ENCODE measurements at places on chromosomes 1 and 21. TPM values are rescaled to one million over a fixed set of nuclear protein-coding genes. Genes with fewer than 3 reads are reported as not detected.

- DNase-seq, result no peak
Observed at GRCh38 chr1:169944621-169945020, 50.9 kb upstream of the SCYL3 start.

Gene HCRTR1
- total RNA-seq, result not detected

GRCh38 chr1:235275836-235276235, 52.1 kb downstream of the ARID4B start:
- no peak for DNase-seq

- peak; percentile 65 for DNase-seq
Observed at GRCh38 chr1:44405031-44405797, at the start of gene RNF220. Gene RNF220, plus strand, starts transcription at chr1:44405255.

DNA sequence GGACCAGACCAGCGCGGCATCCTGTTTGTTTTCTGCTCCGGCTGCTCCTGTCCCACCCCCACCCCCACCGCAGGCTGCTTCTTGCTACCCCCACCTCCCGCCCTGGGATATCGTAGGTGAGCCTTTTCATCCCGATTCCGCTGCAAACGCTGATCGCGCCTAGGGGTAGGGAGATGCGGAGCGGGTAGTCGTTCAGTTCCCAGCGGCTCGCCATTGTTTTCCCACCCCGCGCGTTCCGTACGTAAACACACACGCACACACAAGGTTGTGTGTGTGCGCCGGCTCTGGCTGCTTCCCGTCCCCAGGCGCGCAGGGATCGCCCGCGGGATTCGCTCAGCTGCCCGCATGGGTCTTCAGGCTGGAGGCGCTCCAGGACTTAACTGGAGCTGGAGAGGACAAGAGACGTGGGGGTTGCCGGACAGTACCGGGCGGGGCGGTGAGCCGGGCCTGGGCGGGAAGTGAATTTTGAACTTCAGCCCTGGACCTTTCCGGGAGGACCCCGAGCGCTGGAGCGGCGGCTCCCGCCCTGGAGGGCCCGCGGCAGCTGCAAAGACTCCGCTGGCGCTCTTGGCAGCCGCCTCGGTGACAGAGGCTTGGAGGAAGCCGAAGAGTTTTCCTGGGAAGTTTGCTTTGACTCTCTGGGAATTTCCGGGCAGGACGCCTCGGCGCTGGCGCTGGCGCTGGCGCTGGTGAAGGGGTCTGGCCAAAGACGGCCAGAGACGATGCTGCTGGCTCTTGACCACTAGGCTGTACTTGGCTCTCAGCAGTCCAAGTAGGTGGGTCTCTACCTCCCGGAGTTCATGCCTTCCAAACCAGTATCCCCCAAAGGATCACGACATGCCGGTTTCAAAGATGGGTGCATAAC, 1.6 kb downstream of the SOX13 start:
- peak; percentile 75 for DNase-seq

DNA sequence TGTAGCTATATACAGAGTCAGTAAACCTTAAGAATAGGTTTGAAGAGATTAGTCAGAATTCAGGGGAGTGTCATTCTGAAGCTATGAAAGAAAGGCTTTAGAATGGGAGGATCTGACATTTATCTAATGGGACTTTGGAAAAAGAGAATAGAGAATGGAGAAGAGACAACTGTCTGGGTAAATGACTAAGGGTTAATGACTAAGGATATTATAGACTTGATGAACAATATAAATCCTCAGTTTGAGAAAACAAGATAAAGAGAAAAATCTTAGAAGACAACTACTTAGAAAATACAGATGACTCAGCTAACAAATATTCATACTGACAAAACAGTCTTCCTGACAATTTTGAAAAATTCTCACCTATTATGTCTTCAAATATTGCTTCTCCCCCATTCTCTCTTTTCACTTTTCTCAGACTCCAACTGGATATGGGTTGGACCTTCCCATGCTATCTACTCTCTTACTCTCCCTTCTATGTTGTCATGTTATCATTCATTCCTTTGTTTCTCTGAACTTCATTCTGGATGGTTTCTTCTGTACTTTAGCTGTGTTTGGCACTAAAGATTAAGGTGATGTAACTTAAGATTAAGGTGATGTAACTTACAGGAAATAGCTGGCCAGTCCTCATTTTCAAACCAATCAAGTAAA, 20.4 kb downstream of the SLC16A1 start:
- DNase-seq, result peak; percentile 77

DNA sequence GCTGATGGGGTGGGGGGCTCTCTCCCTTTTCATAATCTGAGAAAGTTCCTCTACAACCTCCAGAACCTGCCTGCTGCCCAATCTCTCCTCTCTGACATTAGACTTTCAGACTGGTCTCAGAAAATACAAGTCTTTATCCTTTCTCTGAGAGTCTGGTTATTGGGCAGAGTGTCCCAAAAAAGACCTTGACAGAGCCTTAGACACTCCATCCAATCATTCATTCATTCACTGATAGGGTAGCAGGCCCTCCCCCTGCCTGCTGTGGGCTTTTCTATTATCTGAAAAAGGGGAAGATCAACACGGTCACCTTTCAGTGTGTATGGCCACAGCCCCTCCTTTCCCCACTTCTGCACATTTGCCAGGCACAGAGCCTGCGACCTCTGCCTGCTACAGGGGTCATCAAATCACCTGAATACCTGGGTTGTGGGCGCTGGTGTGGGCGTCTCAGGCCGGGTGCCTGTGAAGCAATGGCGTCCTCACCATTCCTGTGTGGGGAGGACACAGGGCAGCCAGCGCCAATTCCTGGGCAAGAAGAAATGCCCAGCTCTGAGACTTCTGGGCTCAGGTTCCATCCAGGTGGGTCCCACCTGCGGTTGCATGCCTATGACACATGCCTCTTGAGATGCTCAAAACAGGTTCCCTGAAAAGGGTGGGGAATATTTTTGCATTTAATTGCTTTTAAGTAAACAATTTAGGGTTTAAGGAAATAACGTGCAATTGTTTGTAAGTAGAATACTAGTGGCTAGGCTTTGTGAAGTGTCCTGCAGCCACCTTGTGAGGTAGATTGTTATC, 52.8 kb downstream of the ELK4 start:
- DNase-seq, result no peak

- DNase-seq, result no peak
Observed at GRCh38 chr21:41552254-41552653, 44.3 kb upstream of the TMPRSS2 start.

Gene NECTIN4
- total RNA-seq, result not detected

DNA sequence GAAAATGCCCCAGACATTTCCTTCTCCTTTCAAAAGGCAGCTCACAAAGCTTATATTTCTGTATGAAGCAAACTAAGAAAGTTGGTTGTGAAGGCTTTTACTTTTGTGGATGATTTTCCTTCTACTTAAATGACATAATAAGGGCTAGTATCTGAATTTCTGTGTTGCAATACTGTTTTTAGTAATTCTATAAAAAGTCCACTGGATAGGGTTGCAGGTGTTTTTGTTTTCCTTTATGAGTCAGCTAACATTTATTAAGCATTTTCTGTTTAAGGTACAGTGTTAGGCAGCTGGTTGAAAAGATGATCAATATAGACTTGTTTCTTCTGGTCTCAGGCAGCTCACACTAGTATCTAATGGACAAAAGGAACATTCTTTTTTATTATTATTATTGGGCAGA, 722.2 kb downstream of the RWDD3 start:
- no peak for DNase-seq

- no peak for DNase-seq
Observed at GRCh38 chr21:44571844-44572782, 1.4 kb upstream of the KRTAP10-4 start.

GRCh38 chr1:36663772-36664430, 181.2 kb upstream of the CSF3R start:
- no peak for DNase-seq

- DNase-seq, result no peak
Observed at GRCh38 chr1:70440642-70441391, 29.7 kb downstream of the CTH start.

Gene EPHB2
- total RNA-seq, result 9.0 TPM

Gene FCRL2
- not detected for total RNA-seq

Gene SLFNL1
- total RNA-seq, result not detected

Gene DNAH14
- total RNA-seq, result 12.6 TPM

GRCh38 chr1:66296370-66296769, 237.6 kb upstream of the SGIP1 start:
- no peak for DNase-seq

Gene AK4
- total RNA-seq, result 49.1 TPM

DNA sequence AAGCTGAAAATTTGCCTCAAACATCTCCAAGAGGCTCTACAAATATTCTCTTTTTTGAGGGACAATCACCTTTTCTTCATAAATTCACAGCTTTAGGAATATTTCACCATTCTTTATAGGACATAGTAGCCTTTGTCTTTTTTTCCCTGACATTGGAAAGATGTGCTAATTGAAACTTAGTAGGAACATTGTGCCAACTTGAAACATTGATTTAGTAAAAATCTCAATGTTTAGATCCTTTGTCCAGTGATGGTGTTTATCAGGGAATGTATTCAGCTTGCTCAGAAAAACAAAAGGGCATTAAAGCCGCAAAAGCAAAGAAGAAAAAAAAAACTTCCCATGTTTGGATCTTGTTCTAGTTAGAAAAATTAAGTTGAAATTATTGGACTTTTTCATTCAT, 52.1 kb downstream of the DPT start:
- DNase-seq, result no peak

DNA sequence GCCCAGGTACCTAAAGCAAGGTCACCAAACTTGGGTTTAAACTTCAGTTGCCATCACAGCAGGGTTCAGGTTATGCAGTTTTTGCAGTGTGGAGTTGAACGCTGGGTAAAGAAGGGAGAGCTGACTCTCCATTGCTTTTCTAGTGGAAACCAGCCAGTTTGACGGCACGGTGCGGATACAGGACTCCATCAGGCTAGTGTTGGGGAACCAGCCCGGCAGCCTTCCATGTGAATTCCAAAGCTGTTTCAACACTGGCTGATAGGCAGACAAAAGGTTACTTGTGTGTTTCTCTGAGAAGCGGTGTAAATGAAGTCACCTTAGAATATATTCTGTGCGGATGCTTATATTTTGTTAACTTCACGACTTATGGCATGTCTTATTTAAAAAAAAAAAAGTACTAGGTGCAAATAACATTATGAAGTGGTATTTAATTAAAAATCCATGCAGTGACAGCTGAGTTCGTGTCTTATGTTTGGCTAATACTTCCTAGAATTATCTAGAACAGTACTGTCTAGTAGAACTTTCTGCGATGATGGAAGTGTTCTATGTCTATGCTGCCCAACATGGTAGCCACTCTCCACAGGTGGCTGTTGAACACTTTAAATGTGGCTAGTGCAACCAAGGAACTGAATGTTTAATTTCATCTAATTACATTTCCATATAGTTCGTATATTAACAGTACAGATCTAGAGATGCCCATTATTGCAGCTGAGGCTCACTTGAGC, 29.9 kb upstream of the RCAN3 start:
- no peak for DNase-seq

- peak; percentile 35 for DNase-seq
Observed at GRCh38 chr1:215256936-215257679, 174.6 kb downstream of the KCNK2 start.

Gene PRAMEF2
- total RNA-seq, result not detected
